NCI-H1105 treated with DMSO at 0.1 percent for 48 hours (cell line): ENCODE measurements at places on chromosomes 7 and 10.

GRCh38 chr10:88076027-88076880, 212.8 kb downstream of the PTEN start:
- no peak for DNase-seq

DNA sequence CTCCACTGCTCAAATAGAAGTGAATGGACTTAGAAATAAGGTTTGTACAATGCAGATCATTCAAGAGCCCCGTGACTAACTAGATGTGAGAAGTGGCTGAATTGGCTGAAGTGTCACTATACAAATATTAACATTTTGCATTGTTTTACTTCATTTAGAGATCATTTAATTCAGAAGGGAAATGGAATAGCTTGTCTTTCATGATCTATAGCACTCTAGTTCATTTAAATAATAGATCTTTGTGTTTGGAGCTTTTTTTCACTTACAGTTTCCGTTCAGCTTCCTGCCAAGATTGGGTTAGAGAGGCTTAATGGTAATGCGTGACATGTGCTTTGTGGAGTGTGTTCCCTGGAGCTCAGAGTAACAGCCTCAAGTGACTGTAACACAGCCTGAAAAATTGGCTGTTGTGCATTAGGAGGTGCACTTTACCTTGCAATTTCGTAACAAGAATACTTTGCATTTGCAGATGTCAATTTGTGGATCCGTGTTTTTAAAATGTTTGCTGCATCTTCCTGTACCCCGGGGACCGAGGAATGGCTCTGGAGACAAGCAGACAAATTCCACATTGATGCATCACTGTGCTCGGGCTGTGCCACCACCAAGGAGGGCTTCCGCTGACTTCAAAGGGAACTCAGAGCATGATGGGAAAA, 170.3 kb downstream of the NRP1 start:
- DNase-seq = peak; percentile 17

DNA sequence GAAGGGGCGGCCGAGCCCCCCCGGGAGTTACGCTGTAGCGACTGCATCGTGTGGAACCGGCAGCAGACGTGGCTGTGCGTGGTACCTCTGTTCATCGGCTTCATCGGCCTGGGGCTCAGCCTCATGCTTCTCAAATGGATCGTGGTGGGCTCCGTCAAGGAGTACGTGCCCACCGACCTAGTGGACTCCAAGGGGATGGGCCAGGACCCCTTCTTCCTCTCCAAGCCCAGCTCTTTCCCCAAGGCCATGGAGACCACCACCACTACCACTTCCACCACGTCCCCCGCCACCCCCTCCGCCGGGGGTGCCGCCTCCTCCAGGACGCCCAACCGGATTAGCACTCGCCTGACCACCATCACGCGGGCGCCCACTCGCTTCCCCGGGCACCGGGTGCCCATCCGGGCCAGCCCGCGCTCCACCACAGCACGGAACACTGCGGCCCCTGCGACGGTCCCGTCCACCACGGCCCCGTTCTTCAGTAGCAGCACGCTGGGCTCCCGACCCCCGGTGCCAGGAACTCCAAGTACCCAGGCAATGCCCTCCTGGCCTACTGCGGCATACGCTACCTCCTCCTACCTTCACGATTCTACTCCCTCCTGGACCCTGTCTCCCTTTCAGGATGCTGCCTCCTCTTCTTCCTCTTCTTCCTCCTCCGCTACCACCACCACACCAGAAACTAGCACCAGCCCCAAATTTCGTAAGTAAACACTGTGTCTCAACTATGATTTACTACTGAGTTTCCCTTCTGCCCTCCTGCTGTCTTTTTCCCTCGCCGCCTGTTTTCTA, 666 bp downstream of the NRG3 start:
- no peak for DNase-seq

GRCh38 chr7:134452419-134452838, 6.5 kb downstream of the AKR1B1 start:
- no peak for DNase-seq

GRCh38 chr7:121872831-121873288, at the start of gene PTPRZ1:
Gene PTPRZ1, plus strand, starts transcription at chr7:121873161. Its CDS starts 339 bp downstream, at chr7:121873500.
- DNase-seq = peak; percentile 58

DNA sequence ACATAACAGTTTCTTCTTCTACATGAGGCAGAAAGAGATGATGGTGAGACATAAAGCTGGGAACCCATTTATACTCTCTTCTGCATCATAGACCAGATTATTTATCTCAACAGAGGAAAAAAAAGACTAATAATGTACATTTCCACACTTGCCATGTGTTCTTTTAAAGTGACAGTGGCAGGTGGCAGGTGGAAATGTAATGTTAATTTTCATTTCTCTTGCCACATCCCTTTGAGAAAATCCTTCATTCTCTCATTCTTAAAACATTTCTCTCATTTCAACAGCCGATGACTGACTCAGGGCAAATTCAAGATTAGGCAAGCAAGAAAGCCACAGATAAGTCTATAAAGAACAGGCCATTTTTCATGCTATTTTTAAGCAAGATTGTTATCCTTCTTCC, 635.6 kb upstream of the SORCS1 start:
- no peak for DNase-seq

- DNase-seq = peak; percentile 58
These were observed 115.5 kb upstream of the GNAI1 start for GRCh38 chr7:80018941-80019808.

DNA sequence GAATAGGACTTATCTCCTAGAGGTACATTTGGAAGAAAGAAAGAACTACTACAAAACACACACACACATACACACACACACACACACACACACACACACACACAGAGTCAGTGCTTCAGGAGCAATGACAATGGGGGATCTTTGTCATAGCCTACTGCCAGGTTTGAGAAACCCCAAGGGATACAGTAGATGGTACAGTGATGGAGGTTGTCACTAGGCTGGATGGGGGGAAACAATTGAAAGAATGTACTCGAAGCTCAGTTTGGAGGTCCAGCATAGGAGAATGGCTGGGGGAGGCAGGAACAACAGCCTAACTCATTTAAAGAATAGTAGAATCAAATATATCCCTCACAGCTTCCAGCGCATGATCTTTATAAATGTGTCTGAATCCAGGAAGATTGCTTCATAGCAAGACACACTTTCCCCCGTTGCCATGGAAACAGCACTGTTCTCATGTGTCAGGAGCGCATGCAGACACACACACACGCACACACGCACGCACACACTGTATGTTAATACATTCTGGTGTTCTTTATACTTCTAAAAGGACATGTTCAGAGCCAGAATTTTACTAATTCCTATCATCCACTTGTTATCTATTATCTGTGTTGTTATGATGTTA, 32.6 kb upstream of the ZNRF2 start:
- DNase-seq = no peak

GRCh38 chr10:116207690-116208089, 65.3 kb downstream of the GFRA1 start:
- no peak for DNase-seq

GRCh38 chr7:84196084-84196503, 1.5 kb upstream of the SEMA3A start:
- DNase-seq = no peak

- no peak for DNase-seq
These were observed 333.7 kb upstream of the PODXL start for GRCh38 chr7:131890176-131890575.

- DNase-seq = no peak
These were observed 4.7 kb upstream of the VDAC2 start for GRCh38 chr10:75205908-75206307.

DNA sequence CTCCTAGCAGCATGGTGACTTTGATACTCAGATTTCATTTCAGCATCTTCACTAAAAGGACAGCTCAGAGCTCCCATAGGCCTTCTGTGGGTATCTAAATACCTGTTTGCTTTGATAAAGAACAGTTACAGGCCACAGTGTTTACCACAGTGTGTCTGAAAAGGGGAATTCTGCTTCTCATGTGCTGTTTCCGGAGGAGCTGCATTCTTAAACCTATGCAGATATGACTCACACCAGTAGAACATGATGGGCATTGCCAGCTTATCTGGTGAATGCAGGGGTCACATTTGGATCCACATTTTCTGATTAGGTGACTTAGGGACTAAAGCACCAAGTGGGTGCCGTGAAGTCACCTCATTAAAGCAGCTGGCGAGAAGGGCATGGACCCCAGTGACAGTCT, 52.6 kb downstream of the TRRAP start:
- no peak for DNase-seq

- no peak for DNase-seq
These were observed 16.5 kb downstream of the AP3M1 start for GRCh38 chr10:74133923-74134820.

GRCh38 chr10:104054430-104054829, 31.2 kb downstream of the COL17A1 start:
- DNase-seq = no peak

DNA sequence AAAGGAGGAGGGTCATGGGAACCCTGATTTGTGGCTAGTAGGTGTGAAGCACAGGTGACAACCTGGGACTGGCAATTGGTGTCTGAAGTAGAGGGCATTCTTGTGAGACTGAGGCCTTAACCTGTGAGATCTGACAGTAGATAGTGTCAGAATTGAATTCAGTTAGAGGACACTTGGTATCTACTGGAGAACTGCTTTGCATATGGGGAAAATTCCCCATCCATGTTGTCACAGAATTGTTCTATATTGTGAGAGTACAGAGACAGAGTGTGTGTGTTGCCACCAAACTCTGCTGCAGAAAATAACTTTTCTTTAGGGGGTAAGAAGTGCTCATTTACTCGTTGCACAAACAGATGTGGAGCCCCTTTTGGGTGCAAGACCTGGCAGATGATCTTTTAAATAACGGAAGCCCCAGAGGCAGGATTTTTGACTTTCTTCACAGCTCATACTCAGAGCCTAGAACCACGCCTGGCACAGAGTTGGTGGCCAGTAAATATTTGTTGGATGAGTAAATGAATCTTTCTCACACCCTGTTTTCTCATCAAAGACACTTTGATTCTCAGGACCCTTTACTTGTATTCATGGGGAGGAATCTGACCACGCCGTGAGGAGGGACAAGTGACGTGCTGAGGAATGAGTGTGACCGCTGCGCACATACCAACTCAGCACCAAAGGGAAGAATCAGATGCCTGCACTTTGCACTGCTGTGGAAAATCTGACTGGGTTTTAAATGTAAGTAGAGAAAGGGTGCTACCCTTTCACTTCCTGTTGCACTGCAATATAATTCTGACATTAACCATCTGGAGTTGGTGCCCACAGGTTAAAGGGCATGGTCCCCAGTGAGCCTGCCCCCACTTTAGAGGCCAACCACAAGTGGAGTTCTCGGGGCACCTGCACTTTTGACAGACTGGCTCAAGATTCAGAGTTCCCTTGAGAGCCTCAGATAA, 39.2 kb upstream of the SDHAF3 start:
- no peak for DNase-seq

DNA sequence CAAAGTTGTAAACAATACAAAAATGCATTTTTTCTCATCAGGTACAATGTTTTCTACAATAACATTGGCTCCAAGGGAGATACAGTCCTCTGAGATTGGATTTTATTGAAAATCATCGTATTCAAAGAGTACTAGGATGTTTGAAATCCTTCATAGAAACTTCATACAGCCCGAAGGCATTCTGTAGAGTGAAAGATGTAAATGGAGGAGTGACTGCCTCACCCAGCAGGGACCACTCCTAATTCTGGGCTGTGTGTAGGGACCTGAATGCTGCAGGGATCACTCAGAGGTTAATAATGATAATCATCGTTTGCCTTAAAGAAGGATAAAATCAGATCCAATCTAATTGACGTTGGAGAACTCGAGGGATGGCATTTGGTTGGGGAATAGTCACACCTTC, 198.6 kb downstream of the HECW1 start:
- no peak for DNase-seq
